ENCODE measurements at places on chromosomes 11 and 22.

- no peak for DNase-seq
Measured at GRCh38 chr11:37786214-37786755, 1188.2 kb upstream of the RAG2 start.

GRCh38 chr11:57700425-57700824 is 11.6 kb downstream of the MED19 start:
- no peak for DNase-seq

DNA sequence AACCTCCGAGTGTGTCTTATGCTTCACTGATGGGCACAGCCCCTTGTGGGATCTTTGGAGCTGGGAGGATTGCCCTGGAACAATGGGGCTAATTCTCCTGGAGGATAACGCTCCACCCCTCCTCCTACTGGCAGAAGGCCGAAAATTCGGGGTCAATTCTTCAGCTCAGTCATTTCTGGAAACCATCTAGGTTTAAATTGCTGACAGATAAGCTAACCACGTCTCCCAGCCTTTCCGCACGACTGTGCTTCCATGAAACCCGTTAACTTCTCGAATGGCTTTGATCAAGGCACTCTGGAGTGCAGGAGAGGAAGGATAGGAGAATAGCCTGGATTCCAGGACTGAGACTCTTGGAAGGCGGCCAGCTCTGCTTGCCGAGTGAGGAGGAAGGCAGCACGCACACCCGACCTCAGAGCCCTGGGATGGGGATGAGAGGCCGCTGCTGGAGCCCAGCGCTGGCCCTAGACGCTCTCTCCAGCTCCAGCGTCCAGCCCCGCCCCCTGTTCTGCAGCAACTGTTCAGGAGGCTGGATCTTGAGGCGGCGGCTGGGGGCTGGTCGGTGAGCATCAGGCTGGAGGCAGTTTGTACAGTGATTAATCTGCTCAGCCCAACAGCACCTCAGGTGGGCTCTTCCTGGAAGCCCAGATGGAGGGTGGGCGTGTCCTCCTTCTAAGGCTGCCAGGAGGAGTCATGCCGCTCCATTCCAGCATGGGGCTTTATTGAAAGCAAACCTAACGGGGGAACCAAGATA is 176.7 kb upstream of the NCAM1 start:
- DNase-seq, result peak; percentile 73

- DNase-seq, result no peak
Measured at GRCh38 chr11:72721276-72721675, 30.9 kb downstream of the ARAP1 start.

DNA sequence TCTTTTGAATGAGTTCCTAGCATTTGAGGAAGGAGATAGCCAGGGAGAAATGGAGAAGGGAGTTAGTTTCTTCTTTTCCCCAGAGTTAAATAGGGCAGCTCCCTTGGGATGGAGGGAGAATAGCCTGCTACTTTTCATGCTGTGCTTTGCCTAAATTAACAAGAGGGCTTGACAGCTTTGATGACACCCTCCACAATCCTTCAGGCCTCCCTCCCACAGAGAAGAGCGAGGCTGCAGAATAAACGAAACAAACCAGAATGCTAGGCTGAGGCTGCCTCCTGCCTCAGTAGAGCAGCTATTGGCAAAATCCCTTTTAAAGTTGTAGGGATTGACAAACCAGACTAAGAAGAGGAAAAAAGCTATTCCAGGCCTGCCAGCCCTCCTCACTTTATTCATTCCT is 94.6 kb downstream of the C11orf58 start:
- DNase-seq, result no peak

DNA sequence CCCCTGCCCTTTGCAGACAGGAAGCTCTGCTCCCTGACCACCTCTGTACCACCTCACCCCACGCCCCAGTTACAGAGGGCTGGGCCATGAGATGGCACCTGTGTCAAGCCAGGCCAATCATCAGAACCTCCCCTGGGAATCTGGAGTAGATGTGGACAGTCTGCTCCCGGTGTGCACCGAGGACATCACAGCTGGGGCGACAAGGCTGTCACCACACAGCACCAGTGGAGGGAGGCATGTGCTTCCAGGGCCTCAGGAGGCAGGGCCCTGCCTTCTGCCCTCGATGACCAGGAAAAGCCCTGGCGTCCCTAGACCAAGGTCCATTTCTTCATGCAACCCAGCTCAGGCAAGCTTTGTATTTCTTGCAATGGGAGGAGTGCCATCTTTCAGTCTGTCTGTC is 309.5 kb downstream of the CTTN start:
- DNase-seq, result no peak

DNA sequence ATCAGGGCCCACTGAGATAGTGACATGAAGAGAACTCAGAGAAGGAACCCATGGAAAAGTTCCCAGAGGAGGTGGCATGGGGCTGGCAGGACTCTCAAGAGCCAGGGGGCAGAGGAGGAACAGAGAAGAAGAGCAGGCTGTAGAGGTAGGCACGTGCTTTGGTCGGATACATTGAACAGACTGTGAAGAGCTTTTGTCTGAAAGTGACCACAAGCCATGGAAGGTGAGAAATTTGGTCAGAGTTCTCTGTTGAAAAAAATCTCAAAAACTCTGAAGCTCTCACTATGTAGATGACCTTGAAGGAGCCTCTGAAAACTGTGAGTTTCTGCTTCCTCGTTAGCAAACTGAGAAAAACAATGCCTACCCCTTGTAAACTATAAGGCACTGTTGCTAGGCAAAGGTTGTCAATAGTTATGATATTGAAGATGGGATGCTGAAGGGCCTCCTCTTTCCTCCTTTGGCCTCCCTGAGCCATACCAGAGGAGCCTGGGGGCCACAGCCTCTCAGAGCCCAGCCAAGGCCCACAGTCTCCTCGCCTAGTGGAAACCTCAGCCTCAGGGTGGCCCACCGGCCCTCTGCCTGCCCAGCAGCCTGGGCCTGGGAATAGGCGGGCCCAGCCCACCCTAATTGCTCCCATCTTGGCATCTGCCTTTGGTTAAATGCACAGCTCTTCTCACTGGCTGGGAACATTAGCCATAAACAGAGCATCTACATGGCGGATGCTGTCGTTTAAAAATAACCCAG is 415.7 kb downstream of the SOX6 start:
- no peak for DNase-seq

DNA sequence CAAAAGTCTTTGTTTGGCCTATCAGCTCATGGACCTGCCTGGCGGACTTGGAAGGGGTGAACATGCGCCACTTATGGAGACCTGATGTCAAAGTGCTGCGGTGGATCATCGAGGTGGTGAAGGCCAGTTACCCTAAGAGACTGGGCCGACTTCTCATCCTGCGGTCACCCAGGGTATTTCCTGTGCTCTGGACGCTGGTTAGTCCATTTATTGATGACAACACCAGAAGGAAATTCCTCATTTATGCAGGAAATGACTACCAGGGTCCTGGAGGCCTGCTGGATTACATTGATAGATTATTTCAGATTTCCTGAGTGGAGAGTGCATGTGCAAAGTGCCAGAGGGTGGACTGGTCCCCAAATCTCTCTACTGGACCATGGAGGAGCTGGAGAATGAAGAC is 17.9 kb downstream of the ALKBH3 start:
- DNase-seq, result no peak

DNA sequence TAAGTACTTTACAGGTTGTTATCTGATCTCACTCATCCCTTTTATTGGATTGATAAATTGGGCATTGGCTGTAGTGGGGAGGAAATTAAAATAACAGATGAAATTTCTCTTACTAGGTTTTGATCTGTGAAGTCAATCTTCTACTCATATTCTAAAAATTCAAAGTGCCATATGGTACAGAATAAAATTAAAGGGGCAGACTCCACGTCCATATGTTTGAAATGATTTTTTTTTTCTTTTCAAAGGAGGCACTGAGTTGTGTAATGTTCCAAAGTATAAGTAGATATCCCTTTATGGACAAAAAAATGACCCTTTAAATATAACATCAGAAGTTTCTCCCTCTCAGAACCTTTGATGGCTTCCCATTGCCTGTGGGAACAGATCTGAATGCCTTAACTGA is 207.4 kb downstream of the DBX1 start:
- no peak for DNase-seq

GRCh38 chr11:58485961-58486360 is 21.9 kb downstream of the OR5B21 start:
- peak; percentile 22 for DNase-seq

- peak; percentile 98 for DNase-seq
Measured at GRCh38 chr11:32056438-32056837, 34.4 kb upstream of the RCN1 start.

- no peak for DNase-seq
Measured at GRCh38 chr11:95531116-95531515, 258.5 kb downstream of the FAM76B start.

DNA sequence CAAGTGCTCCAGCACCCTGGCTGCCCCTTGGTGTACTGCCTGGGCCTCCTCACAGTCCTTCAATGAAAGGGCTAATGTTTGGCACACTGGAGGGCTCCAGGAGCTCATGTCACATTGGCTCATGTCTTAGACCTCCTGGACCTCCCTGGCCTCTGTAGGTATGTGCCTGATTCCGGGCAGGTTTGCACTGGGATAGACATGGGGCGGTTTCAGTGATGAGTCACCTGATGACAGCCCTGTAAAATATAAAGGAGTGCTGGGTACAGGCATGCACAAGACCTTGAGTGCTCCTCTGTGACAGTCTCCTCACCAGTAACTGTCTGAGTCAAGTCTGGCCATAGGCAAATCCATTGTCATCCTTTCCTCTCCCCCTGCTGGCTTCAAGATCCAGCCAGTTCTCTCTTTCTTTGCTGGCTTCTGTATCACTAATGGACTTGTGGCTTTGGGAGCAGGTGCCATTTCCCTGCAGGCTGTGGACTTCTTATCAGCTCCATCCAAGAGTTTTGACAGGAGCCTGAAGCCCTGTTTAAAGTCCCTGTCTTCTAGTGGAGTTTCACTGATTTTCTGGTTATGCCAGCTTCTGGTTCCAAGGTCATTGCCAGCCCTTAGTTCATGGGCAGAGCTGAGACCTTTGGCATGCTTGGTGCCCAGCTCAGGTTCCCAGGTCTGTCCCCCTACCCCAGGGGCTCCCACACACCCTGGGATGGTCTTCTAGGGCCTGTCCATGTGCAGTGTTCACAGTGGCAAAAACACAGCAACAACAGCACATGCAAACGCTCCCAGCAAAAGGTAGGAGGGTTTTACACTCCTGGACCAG is 22.7 kb upstream of the P2RY2 start:
- peak; percentile 74 for DNase-seq

Measured in myocyte (in vitro differentiated cells).